ENCODE measurements at places on chromosomes 5 and 9.

DNA sequence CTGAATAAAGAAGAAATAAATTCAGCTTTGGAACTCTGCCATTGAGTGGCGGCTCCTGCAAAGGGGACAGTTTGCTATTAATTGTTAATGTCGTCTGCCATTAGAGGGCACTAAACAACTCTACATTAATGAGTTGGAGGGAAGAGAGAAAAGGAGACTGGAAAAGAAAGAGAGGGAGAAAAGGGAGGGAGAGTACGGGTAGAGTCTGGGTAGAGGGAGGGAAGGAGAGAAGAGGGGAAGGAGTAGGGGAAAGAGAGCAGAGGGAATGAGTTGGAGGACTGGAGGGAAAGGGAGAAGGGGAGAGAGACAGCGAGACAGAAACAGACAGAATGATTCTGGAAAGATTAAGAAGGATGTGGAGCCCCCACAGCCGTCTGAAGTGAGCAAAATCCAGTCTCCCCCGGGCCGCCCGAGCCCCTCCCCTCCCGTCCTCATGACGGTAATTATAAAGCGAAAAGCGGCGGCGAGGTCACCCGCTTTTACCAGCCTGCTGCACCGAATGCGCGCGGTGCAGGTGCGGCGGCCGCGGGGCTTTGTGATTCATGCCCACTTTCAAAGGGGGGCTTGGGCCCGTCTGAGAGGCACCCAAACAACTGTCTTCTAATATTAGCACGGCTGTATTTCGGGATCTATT, 1.9 kb upstream of the FST start:
- peak; percentile 20 for DNase-seq

DNA sequence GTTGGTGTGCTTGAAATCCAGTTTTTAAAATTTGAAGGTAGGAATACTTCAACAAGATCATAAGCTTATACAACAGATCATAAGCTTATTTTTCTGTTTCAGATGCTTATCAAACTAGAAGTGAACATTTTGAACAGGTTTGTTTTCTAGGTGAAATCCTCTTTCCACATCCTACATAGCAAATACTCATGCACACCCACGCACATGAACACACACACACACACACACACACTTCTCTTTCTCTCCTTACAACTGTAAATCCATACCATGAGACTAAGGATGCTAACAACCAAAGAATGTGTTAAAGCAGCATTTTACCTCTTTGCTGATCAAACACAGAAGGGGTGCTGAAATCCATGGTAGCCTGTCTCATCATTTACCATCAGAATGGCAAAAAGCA, 592 bp downstream of the ANKRD55 start:
- DNase-seq = no peak

- DNase-seq = no peak
Observed at GRCh38 chr9:82923092-82923911, 139.6 kb downstream of the RASEF start.

GRCh38 chr5:157143127-157143971, 684 bp upstream of the MED7 start:
- peak; percentile 41 for DNase-seq

- DNase-seq = no peak
Observed at GRCh38 chr5:5619546-5619945, 197.1 kb downstream of the ICE1 start.

DNA sequence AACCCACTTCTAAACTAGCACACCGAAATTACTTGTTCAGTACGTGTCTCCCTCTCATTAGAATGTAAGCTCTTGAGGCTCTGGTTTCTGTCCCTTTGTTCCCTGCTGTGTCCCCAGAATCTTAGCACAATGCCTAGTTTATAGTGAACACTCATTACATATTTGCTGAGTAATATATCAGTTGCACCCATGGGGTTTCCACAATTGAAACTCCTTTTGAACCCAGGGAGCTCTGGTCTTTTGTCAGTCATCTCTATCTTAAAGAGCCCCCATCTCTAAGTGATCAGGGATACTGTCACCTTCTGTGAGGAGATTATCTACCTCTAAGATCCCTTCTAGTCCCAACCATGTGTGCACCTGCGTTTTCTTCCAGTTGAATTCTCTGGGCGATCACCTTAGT, 12.8 kb downstream of the CAMK4 start:
- DNase-seq = no peak
